NCI-H146 (cell line): ENCODE measurements at places on chromosomes 5 and 9.
A peak's percentile ranks its signal among the peaks of the same experiment; 100 is the strongest.

DNA sequence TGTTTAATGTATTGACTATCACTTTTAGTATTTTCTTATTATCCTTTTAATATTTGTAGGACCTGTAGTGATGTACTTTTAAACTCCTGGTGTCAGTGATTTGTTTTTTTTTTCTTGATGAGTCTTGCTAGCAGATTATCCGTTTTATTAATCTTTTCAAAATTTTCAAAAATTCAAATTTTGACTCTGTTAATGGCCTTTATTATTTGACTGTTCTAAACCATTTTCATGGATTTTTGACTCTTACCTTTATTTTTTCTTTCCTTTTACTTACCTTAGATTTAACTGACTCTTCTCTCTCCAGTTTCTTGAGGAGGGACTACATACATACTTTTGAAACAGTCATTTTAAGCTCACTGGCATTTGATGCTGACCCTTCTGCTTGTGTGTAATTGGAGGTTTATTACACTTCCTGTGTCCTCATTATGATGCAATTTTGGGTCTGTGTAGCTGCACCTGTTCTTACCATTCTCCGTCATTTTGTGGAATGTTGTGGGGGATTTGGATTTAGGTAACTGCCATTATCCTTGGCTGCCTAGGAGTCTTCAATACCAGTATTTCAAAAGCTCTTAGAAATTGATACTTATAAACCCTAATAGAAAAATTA is 32.0 kb upstream of the EXOC3 start:
- peak; percentile 82 for DNase-seq

DNA sequence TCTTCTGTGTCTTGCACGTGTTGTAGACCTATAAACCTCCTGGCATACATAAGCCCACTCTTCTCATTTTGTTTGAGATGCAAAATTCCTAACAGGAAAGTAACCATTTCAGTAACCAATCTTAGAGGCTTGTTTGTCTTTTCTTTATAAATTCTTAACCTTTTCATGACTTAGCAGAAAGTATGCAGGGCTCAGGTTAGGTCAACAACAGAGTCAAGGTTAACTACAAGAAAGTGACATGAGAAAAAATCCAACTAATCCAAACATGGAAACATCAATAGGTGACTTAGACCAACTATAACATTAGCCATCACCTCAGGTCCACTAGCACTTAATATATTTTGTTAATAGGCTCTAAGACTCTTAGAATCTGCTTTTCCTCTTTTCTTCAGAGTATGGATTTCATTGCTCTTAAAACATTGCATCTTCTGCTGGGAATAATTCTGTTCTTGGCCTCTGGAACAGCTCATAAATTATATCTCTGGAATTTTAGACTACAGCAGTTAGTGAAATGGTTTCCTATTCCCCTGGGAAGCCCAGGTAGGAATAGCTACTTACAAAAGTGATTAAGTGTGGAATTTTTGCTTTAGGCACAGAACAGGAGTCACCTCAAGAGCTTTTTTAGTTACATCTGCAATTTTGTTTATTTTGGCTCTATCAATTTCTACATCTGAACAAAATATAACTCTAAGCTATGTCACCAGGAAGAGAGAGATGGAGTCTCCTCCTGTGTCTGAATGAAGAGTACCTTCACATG is 155.3 kb upstream of the ANKRD55 start:
- DNase-seq = no peak

DNA sequence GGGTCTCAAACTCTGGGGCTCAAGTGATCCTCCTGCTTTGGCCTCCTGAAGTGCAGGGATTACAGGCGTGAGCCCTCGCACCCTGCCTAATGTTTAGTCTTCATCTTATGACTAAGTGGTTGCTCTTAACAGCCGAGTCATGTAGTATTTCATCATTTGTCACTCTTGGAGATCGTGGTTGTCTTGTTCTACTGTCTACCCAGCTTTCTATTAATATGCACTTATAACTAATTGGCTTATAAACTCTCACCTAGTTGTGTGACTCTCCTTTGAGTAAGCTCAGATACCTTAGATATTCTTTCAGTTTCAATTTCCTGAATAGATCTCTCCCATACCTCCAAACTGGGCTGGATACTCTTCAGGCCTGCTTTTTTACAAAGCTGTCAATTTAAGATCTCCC is 19.9 kb downstream of the SLC44A1 start:
- no peak for DNase-seq

DNA sequence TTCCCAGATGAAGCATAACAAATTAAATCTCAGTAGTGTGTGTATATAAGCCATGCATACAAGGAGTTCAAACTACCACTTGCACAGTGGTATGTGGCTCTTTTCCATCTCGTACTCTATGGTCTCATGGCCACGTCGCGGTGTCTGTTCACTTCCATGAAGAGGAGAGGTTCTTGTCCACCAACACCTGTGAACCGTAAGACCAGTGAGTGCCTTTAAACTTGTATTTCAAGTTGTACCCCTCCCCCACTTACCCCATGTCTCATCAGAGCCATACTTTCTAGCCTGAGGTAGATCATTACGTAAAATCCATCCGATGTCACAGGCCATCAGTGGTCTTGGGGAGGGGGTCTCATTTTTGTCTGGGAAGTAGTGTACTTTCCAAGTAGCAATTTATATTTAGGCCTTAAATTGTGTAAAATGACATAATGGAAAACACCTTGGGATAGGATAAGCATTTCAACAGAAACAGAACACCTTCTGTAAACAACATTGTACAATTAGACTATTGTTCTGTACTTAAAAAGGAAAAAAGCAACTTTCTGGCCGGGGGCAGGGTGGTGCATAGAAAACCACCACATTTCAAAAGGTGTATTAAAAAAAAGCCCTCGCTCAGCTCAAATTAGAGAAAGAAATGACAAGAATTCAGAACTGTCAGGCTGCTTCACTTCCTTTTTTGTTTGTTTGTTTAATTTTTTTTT is 163.0 kb downstream of the SMARCA2 start:
- DNase-seq = no peak

- no peak for DNase-seq
Observed at GRCh38 chr9:95177617-95178016, 139.9 kb downstream of the FANCC start.

GRCh38 chr5:39742916-39743315 is 318.1 kb upstream of the DAB2 start:
- DNase-seq = no peak

DNA sequence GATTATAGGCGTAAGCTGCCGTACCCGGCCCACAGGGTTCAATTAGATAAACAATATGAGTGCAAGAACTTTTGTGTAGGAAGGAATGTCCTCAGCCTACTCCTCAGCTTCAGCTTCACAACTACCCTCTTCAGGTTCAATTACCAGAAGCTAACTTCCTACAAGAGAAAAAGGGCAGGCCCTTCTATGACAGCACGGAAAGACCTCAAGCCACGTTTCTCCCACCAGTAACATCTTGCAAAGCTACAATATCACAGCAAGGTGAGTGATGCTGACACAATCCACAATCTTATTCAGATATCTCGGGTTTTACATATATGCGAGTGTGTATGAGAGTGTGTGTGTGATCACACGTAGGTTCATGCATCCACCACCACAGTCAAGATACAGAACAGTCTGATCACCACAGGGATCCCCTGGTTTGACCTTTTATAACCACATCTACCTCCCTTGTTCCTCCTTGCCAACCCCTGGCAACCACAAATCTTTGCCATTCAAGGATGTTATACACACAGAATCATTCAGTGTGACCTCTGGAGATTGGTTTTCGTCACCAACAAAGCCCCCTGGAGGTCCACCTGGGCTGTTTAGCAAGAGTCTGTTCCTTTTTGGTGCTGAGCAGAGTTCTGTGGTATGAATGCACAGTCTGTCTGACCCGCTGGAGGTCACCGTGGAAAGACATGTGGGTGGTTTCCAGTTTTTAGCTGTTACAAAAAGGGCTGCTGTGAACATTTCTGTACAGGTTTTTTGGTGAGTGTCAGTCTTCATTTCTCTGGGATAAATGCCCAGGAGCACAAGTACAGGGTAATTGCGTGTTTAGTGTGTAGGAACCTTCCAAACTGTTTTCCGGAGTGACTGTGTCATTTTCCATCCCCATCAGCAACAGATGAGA is 38.2 kb downstream of the IPPK start:
- no peak for DNase-seq

DNA sequence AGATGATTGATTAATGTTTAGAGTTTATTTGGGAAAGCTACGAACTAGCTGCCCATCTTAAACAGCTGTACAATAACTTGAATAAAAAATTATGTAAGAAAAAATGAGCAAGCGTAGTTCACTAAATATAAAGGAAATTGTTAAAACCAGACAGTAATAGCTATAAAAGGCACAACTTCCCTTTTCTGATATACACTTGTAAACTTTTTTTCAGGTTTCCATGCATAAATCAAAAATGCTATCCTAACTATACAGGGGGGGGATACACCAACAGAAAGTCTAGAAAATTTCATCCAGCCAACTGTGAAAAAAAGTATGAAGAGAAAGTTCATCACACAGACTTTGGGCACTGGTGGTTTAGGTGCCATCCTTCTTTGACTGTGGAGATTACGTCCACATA is 122.3 kb downstream of the NR3C1 start:
- no peak for DNase-seq

- DNase-seq = no peak
Observed at GRCh38 chr5:110478895-110479294, 247.6 kb downstream of the TMEM232 start.

DNA sequence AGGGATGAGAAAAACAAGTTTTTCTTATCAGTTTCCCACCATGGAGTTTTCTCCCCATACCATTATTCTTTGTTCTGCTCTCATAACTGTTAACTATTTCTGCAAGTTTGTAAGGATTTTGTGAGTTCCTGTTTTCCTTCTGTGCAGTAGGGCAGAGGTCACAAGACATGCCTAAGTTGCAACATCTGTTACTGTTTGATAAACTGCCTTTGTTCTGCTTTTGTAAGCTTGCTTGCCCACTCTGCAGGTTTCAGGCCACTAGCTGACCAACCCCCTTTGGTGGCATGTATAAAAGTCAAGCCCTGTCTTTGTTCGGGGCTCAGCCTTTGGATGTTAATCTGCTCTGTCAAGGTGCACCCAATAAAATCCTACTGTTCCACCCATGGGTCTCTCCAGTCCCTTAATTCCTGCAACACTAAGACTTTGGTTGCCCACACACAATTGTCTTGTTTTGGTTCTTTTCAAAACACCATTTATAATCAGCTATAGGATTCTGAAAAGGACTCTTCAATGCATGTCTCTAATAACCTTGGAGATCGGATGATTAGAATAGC is 545.4 kb downstream of the CDH9 start:
- DNase-seq = no peak

- no peak for DNase-seq
Observed at GRCh38 chr5:55960779-55961178, 34.0 kb downstream of the IL6ST start.

DNA sequence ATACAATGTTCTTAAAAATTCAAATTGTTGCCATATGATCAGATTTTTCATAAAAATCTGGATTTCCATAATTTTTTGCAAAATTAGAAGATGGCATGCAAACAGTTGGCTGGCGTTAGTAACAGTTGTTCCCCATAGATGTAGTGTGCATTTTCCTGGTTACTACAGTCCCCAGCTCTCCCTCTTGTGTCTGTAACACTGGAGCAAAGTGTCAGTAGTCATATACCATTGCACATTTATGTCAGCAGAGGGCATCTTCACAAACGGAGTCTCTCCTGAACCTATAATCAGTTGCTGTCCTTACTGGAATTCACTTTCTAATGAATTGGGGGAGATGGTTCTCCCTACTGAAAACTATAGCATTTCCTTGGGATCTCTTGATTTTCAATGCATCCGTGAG is 44.7 kb upstream of the DMAC1 start:
- peak; percentile 37 for DNase-seq

- no peak for DNase-seq
Observed at GRCh38 chr5:142437563-142437962, 112.7 kb upstream of the SPRY4 start.

GRCh38 chr5:25439025-25439424 is 794.2 kb upstream of the CDH10 start:
- DNase-seq = no peak
